Activated CD8-positive, alpha-beta memory T cell treated with anti-CD3 and anti-CD28 coated beads for 1 hour (primary cell): ENCODE measurements at places on chromosomes 3 and 15.

DNA sequence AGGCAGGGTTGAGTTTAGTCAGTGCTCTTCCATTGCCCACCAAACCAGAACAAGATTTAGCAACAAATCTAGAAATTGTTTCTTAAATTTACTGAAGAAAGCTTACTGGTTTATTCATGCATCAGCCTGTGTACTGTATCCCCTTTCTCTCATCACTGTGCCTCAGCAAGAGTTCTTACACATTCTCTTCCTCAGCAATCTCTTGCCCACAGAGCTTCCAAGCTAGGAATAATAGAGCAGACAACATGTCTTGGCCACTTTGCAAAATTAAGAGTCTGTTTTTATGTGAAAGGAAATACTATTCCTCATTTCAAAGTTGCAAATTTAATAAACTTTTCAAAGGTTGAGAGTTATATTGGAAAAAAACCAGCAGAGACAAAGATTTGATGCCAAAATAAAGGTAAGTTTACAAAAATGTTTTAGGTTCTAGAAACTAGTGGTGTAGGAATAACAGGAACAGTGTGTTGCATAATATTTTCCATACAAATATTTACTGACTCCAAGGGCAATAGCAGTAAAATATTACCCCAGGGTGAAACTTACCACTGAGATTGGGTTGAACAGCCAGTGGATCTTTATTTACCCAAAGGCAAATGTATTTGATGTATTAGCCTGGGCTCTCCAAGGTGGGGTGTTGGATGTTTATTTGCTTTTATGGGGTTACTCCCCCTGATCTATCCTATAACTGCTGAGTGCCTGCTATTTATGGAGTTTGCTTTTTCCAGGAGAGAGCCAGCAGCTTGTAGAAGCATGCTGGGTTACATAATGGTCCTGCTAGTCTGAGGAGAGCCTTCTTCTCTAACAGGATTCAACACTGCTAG is 276.7 kb downstream of the ADAMTSL3 start:
- no peak for DNase-seq

DNA sequence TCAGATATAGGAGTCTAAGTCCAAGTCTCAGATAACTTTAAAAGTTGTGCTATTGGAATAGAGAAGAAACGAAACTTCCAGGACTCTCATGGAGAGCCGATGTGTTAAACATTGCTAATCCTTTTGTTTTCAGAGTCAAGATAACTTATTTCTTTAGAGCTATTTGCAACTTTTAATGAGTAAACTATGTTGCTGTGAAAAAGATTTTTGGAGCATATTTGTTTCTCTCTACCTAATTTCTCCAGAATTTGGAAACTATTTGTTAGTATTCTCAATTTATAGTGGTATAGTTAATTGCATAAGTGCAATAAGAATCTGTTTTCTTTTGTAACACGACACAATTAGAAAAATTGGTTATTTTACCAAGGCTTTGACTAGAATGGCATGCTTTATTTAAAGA is 588.9 kb downstream of the NTRK3 start:
- DNase-seq = no peak

DNA sequence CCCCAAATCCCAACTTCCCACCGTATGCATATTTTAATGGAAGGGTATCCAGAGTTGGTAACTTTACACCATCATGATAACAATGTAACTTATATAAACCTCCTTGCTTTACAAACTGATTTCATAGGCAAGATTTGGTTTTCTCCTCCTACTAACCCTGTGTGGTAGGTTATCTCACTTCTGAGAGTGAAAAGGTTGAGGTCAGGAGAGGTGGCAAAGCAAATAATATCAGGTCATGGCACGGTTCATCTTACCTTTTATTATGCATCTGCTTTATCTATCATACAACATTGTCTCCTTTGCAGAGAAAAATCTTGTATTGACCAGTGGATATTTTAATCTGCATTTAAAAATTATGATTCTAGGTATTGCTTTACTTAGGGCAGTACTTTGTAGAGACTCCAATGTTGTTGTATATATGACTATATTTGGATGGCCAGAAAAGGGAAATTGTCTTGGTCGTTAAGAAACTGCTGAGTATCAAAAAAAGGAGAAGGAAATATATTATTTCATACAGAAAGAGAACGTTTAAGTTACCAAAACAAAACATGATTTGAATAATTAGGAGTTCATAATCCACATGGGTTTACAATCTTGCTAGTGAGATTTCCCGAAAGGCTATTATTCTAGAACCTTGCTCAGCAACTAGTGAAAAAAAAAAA is 30.4 kb downstream of the NFKBIZ start:
- DNase-seq = no peak

GRCh38 chr15:59885832-59886231 is 118.3 kb upstream of the FOXB1 start:
- DNase-seq = no peak

DNA sequence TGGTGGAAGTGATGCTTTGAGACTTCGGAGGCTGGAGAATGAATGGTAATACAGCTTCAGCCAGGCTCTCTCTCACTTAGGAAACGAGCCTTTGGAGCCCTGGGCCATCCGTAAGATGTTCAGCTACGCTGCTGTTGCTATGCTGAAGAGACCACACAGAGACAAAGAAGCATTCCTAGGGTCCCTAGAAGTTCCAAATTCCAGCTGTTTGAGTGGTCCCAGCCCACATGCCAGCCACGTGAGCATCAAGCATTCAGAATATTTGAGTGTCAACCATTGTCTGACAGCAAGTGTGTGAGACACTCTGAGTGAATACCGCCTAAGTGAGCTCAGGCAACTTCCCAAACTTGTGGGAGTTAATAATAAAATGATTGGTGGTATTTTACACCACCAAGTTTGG is 212.9 kb downstream of the CD47 start:
- no peak for DNase-seq
